ENCODE measurements at places on chromosomes 12 and 14.
A peak's percentile ranks its signal among the peaks of the same experiment; 100 is the strongest.

DNA sequence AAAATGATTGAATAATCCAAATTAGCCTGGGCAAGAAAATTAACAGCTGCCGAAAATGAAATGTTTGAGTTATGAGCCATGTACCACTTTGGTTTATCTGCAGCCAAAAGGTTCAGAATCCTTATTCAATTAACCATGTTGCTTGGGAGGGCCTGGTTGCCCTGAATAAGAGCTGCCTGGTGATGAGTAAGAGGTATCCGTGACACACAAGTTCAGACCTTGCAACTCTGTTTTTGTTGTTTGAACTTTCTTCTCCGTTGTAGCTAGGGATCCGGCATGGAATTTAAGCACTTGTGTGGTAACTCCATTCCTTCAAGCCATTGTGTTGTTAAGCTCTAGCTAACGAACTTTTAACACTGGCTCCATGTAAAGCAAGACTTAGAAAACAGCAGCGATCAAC, 35.7 kb downstream of the FOXA1 start:
- no peak for DNase-seq

DNA sequence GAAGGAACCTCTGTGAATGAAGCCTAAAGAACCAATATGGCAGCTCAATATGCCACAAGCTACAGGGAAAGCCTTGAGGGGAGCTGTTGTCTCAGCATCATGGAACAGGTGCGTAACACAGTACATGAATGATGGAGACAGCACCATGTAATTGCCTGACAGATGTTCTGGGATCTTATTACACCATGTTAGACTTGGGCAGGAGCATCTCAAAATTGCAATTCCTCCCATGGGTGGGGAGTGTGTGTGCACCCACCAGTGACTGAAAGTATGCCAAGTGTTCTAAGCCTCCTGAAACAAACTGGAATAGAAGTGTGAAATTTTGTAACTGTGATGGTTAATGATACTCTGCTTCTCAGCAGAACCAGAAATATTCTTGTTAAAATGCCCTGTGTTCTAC, 151.0 kb upstream of the SRRM4 start:
- DNase-seq: no peak

GRCh38 chr12:93673084-93673483, 4.1 kb upstream of the CRADD start:
- no peak for DNase-seq

GRCh38 chr14:36660736-36661505, 739 bp upstream of the PAX9 start:
- no peak for DNase-seq

- DNase-seq: no peak
These were observed 1.1 kb downstream of the ATP5F1B start for GRCh38 chr12:56644654-56645053.

DNA sequence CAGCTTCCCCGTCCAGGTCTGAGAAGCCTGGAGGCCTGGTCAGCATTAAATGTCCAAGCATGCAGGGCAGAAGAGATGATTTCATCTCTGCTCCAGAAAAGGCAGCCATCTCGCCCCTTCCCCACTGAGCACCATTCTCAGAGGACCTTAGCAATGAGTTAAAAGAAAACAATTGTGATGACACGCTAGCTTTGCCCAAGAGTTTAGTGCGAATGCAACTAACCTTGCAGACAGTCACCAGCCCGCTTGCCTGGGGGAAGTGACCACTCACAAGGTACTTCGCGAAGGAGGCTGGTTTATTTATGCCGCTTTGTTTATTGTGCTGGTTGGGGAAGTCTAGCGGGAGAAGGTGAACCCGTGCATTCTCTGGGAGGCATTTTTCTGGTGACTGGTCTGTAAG, 170.7 kb downstream of the RBM19 start:
- no peak for DNase-seq

- no peak for DNase-seq
These were observed 308.6 kb downstream of the CCDC91 start for GRCh38 chr12:28498850-28499249.

GRCh38 chr12:47190271-47190750, 110.6 kb upstream of the AMIGO2 start:
- no peak for DNase-seq

- no peak for DNase-seq
These were observed 68.0 kb upstream of the FAR2 start for GRCh38 chr12:29081101-29081500.

DNA sequence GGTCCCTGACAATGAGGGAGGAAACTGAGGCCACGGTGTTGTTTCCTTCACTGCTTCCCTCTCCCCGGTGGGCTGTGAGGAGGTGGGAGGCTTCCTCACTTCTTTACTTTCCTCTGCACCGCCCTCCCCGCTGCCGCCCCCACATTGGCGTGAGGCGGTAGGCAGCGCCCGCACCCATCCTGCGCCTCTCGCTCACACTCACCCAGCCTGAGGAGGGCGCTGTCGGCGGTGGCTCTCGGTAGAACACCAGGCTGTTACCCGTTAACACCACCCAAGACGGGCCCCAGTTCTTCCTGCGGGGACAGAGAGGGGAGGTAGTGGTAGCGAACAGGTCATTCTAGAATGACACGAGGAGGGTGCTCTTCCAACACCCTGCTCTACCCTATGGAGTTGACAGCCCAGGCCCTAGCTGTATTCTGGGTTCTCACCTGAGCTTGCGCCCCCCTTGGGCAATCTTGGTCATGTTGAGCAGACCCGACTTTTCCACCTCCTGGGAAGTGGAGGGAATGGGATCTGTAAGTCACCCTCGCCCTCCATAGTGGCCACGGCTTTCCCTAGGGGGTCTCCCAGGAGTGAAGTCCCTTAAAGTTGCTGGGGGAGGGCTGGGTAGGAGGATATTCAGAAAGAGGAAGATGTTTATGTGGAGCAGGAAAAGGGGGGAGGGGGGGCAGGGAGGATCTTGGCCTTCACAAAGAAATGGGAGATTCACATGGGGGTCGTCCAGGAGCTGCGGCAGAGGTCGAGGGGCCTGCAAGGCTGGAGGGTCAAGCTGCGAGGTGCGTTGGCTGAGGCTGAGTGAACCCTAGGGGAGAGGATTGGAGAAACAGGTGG, 3.3 kb downstream of the ARHGAP9 start:
- DNase-seq: peak; percentile 57

GRCh38 chr12:5480938-5481303, 49.0 kb downstream of the NTF3 start:
- no peak for DNase-seq

DNA sequence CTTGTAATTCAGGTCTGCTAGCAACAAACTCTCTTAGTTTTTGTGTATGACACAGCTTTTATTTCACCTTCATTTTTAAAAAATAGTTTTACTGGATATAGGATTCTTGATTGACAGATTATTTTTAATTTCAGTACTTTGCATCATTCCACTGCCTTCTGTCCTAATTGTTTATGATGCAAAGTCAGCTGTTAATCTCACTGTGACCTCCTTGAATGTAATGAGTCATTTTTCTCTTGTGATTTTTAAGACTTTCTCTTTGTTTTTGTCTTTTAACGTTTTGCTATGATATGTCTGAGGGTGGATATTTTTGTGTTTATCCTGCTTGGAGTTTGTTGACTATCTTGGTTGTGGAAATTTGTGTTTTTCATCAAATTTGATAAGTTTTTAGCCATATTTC, 126.3 kb upstream of the FBXO33 start:
- DNase-seq: no peak

DNA sequence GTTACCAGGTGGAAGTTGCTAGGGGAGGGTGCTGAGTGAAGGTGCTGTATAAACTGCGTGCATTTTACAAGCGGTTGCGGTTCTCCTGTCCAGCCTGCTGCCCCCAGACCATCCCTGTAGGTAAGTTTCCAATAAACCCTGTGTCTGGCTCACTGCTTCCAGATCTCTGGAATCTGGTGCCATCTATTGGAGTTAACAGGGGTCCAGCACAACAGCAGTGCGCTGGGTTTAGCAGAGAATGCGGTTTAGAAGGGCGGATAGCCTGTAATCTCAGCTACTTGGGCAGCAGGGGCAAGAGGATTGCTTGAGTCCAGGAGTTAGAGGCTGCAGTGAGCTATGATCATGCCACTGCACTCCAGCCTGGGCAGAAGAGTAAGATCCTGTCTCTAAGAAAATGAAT, 4.9 kb downstream of the AACS start:
- no peak for DNase-seq

DNA sequence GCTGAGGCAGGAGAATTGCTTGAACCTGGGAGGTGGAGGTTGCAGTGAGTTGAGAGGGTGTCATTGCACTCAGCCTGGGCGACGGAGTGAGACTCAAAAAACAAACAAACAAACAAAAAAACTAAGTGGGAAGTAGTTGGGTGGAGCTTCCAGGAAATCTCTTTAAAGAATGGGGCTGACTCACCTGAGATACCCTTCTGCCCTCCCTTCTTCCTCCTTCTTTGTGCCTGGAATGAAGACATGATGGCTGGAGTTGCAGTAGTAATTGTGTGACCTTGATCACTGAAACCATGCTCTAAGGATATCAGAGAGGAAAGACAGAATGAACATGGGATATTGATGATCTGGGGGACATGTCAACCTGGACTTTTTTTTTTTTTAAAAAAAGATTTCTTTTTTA, 87.6 kb upstream of the MED13L start:
- DNase-seq: no peak

GRCh38 chr14:23120541-23121251, 1.6 kb upstream of the CEBPE start:
- DNase-seq: peak; percentile 74

GRCh38 chr14:90900476-90901083, 84.3 kb upstream of the TTC7B start:
- DNase-seq: no peak

DNA sequence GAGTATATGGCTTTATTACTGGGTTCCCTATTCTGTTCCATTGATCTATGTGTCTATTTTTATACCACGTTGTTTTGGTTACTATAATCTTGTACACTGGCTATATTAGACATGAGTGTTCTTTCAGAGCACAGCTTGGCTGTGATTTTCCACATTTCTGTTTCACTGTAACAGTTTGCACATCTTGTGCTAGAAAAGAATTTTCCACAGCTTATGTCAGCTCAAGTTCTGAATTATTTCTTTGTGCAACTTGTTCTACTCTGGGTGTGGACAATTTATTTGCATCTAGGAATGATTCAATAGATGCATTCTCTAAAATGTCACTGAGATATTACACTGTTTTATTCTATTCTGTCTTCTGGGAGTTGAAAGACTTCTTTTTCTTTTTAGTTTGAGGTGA, 28.4 kb upstream of the OR5AU1 start:
- DNase-seq: no peak

DNA sequence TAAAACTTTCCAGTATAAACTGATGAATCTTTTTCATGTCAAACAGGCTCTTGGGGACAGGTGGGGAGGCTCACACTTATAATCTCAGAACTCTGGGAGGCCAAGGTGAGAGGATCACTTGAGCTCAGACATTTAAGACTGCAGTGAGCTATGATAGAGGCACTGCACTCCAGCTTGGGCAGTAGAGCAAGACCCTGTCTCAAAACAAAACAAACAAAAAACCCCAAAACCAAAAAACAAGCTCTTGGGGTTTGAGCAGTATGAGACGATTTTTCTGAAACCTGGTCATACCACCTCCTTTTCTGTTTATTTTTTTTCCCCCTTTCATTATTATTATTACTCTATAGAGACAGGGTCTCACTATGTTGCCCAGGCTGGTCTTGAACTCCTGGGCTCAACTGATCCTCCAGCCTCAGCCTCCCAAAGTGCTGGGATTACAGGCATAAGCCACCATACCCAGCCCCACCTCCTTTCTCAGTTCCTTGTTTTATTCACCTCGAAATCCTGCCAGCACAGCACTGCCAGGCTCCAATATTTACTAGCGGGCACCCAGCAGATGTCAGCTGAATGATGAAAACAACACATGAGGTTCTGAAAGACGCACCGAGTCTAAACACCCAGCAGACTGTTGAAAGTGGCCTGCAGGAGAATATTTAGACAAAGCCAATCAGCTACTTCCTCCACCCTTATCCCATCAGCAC, 19.5 kb upstream of the CDK17 start:
- DNase-seq: no peak

- peak; percentile 33 for DNase-seq
These were observed at the start of gene BMAL2 for GRCh38 chr12:27332714-27333402. Gene BMAL2 (plus strand): TSS chr12:27332836. CDS start chr12:27333073, 237 bp downstream.

DNA sequence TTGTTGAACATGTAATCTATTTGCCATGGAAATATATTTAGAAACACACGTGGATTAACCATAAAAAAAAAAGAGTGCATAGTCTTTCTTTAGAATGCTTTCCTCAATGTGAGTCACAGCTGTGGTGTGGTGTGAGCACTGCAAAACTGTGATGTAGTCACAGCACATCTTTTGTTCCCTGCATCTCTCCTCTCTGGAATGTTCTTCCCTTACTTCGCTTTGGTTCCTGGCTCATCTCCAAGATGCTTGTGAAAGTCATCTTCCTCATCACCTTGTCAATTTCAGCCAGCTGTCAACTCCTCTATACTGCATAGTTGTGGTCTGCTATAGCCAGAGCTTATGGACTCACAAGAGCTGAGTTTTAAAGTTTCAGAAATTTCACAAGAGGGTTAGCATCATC, 60.2 kb downstream of the STAB2 start:
- no peak for DNase-seq

DNA sequence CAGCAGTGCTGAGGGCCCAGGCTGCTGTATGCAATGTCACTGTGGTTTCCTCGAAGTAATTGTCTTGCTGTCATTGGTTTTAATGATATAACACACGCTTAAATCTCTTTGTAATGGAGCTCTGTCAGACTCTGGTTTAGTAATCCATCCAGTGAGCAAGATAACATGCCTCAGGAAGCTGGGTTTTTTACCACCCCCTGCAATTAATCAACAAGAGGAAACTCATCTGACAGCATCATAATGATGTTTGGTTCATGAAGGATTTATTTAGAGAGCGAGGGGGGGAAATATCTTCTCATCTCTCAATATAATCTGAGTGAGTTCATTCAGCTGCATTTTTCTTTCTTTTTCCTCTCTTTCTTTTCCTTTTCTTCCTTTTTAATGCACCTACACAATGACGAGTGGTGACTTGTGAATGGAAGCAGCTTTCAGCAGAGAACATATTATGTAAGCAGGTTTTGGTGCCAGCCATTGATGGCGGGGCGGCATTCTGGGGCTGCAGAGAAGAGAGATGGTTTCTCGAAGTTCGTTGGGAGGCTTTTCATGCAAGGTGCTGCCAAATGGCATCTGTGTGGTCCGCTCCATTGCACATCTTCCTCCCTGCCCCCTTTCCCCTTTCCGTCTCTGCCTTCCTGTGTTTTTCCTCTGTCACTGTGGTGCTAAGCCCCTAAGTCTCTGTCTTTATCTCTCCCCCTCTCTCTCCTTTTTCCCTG, 6.7 kb downstream of the RPH3A start:
- DNase-seq: no peak

DNA sequence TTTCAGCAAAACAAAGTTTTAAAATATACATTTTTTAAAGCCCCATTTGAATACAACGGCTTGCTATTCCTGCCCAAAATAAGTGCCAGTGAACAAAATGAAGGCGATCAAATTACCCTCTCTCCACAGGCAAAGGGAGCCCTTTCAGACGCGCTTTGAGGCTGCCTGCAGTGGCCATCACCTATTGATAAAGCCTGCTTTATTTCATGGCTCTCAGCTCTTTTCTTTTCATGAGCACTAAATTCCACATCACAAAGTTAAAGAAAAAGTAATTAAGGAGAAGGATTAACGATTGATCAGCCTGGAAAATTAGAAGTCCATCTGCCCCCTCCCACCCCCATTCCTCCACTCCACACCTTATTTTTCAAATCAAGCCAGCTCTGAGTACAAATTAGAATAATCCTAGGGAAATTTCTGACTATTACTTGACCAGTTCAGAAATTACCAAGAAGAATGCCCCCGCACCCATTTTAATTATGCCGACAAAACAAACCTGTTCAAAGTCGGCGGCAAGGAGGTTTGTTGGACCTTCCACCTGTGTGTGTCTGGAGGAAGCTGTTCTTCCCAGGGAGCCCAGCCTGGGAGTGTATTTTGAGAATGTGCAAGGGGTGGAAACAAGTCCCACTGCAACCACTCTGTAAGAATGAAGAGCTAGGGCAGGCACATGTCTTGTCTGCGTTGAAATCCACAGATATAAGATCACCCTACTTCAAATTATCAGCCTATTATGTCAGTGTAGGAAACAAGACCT, 64.2 kb upstream of the RIC8B start:
- no peak for DNase-seq
